ENCODE measurements at places on chromosomes 5 and 9. TPM values are rescaled to one million over a fixed set of nuclear protein-coding genes. Genes with fewer than 3 reads are reported as not detected.

Gene OGN
- not detected for total RNA-seq

Gene SLCO4C1
- 0.38 TPM for total RNA-seq

Gene CBY3
- 0.67 TPM for total RNA-seq

Gene NINJ1
- 77.9 TPM for total RNA-seq

Gene IFNA2
- not detected for total RNA-seq

Gene LRRTM2
- 0.07 TPM for total RNA-seq

Gene PLEKHG4B
- total RNA-seq: not detected

GRCh38 chr9:31535651-31536050, 848.8 kb upstream of the ACO1 start:
- no peak for DNase-seq

DNA sequence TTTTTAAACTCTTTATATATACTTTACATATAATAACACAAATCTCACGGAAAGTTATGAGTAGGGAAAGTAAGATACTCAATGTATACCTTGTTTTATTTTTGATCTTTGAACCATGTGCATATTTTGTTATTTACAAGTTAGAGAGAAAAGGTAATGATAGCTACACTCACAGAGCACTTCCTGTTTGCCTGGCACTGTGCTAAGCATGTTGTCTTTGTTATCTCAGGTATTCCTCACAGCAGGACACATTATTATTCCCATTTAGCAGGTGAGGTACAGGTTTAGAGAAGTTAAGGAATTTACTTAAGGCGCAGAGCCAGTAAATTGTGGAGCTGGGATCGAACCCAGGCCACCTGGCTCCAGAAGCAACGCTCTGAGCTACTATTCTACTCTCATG, 3.0 kb downstream of the C9 start:
- DNase-seq: no peak

Gene SET
- total RNA-seq: 578 TPM

DNA sequence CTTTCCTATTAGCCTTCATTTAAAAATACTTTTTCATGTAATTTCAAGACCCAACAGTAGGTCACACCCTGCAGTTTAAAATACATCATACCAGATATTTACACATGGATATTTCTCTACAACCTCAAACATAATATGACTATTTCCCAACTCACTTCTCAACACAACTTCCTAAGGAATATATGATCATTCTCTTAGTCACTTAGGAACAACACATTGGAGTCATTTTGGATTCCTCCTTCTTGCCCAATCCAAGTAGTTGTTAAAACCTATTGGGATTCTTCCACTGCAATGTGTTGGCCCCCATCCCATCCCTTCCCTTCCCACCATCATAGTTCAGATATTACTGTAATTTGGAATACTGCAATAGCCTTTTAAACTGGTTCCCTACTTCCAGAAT, 145.5 kb downstream of the DCP2 start:
- DNase-seq: no peak

- DNase-seq: peak; percentile 78
Observed at GRCh38 chr9:34985311-34985899, 4.1 kb upstream of the DNAJB5 start.

GRCh38 chr5:40485021-40485998, 194.4 kb upstream of the PTGER4 start:
- DNase-seq: no peak

DNA sequence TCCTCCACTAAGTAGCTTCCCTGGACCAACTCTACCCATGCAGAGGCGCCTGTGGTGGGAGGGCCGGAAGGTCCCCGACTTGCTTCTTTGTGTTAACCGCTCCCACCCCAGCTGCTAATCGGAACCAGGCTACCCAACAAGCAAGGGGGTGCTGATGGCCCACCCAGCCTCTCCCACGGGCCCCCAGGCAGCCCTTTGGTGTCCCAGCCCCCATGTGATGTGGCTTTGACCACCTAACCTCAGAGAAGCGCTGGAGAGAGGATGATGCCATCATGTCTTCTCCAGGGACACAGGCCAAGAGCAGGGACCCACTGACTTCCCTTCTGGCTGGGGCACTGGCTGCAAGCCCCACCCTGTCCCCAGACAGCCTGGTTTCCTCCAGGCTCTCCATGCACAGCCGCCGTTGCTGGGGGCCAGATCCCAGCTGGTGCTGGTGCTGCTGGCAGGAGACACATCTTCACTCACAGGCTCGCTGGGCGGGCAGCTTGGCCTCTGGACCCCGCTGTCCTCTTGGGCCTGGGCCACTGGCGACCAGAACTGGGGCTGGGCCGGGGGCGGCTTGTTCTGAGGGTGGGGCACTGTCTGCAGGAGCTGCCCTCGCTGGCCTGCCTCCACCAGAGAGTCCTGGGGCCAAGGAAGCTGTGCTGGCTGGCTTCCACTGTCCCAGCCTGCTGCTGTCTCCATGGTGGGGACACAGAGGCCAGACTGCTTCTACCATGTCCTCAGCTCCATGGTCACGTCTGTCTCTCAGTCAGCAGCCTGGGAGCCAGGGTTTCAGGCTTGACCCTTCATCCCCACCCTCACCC, 27.8 kb downstream of the LAMC3 start:
- DNase-seq: no peak

Gene SIGMAR1
- total RNA-seq: 67.6 TPM

Gene C5orf58
- not detected for total RNA-seq

GRCh38 chr9:38092200-38092524, 23.1 kb upstream of the SHB start:
- DNase-seq: no peak

Gene MAMDC2
- not detected for total RNA-seq

DNA sequence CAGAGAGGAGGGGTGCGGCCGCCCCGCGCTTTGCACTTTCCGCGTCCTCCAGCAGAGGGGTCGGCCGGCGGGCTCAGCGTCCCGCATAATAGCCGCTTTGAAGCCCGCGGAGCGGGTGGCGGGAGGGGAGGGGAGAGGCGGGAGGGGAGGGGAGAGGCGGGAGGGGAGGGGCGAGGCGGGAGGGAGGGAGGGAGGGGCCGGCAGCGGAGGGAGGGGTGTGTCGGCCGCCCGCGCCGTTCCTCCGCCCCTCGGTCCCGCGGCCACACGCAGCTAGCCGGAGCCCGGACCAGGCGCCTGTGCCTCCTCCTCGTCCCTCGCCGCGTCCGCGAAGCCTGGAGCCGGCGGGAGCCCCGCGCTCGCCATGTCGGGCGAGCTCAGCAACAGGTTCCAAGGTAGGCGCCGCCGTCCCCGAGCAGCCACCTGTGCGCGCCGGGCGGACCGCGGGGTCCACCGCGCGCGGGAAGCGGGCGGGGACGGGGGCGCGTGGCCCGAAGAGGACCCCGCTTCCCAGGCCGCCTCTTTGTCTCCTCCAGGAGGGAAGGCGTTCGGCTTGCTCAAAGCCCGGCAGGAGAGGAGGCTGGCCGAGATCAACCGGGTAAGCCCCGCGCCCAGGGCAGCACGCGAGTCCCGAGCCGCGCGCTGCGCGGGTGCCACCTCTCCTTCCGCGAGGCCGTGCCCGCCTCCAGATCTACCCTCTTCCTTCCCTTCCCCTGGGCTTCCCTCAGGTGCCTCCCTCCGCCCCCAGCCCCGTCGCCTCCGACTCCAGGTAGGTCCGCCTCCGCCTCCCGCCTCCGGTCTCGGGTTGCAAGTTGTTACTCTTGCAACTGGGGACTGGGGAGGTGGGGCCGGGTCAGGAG, at the start of gene AIF1L:
Gene AIF1L, plus strand, starts transcription at position 263 of the 857 bp plus-strand sequence. Its CDS starts 99 bp downstream, at position 362.
- DNase-seq: peak; percentile 40

Gene FOCAD
- 37.1 TPM for total RNA-seq

DNA sequence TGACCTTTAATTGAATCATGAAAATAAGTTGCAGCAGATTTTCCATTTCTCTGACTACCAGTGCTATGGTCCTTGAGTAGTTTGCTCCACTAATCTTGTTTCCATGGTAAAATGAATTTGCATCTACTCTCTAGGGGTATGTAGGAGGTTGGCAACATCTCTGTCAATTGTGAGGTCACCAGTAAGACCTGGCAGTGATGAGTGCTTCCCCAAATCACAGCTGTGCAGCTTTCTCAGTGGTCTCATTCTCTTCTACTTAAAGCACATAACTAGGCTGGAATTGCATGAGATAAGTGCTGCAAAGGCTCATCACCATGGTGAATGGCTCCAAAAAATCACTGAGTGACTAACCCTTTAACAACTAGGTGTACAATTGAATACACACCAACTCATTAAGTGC, 36.3 kb downstream of the ADAMTS19 start:
- no peak for DNase-seq

Gene ANKRD18B
- total RNA-seq: 1.5 TPM
